NCI-H1092 treated with DMSO at 0.1 percent for 48 hours (cell line): ENCODE measurements at places on chromosomes 2 and 18.

GRCh38 chr2:6846967-6847681, 18.6 kb downstream of the CMPK2 start:
- DNase-seq, result no peak

DNA sequence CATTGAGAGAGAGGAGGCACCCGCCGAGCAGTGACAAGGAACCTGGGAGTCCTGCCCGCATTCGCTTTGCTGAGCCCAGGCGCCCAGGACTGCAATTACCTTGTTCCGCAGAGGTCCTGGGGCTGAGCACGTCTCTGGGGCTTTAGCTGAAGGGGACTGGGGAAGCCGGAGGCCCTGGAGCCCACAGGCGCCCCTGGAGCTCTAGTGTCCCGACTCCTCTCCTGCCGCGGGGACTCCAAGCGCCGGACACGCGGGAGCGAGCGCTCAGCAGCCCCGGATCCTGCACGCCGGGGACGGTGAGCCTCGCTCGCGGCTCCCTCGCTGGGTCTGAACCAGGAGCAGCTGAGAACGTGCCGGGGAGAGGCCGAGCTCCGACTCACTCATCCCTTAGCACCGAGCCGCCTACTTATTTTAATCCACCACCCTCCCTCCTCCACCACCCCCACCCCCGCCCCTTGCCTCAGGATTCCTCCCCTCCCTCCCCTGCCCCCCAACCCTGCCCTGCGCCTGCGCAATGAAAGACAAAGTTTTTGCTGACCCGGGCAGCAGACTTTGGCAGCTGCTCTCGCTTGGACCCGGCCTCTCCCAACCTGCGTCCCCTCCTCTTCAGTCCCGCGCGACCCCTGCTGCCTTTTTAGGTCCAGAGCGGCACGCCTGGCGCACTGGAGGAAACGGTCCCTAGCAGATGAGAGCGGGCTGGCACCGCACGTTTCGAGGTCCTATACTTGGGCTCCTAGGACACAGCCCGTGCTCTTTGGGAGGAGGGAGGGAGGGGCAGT, at the start of gene OSR1:
Gene OSR1 (minus strand): TSS at position 382 of the 779 bp plus-strand sequence. CDS start 4,818 bp downstream, outside the sequence.
- DNase-seq, result peak; percentile 19

GRCh38 chr2:167637741-167638140, 609.7 kb downstream of the STK39 start:
- DNase-seq, result no peak

GRCh38 chr2:2530334-2530733, 199.3 kb upstream of the MYT1L start:
- DNase-seq, result no peak

DNA sequence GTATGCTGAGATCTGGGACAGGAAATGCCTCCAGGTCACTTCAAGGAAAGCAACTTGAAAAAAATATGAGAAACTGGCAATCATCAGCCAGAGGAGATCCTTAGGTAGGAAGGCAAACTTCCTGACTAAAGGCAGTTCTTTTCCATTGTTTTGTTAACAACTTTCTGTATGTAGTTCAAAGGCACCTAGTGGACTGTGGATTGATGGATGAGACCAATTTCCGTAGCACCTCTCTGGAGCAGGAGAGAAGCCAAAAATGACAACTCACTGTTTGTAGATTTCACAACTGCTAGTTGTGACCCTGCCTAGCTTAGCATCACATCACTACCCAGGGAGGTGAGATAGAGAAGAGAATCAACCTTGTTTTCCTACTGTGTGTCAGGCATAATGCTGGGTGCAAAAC, 21.8 kb upstream of the NOSTRIN start:
- no peak for DNase-seq
